Prostate gland (tissue), 2 donors: ENCODE measurements at places on chromosomes 6 and 20. TPM values are rescaled to one million over a fixed set of nuclear protein-coding genes. Genes with fewer than 3 reads are reported as not detected.

GRCh38 chr6:39982720-39983119 is 48.5 kb upstream of the MOCS1 start:
- no peaks in the 10 kb centered on the region for H3K4me1 ChIP-seq
- no peaks in the 10 kb centered on the region for H3K36me3 ChIP-seq
- no peak overlapping the region for H3K27ac ChIP-seq
- H3K4me3 ChIP-seq: no peak overlapping the region

DNA sequence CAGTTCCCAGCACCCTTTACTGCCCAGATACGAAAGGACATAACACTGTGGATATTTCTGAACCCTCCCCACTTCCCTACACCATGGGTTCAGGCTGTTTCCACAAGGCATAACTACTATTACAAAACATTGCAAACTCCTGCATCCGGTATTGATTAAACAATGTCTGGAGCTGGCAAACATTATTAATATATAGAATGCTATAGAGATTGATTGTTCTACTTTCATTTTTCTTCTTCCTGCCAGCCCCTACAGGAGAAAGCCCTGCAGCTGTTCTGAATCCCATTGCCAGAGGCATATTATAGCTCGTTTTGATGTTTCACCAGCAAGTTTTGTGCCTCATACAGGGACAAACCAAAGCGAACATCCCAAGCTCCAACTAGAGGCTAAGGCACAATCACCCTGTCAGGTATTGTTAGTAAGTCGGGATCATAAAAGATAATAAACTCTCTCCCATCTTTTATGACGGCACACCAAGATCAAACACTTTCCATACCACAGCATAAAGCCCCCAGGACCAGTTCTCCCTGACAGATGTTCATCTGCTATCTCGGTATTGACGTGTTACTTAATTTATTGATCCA is 331.1 kb upstream of the NT5E start:
- H3K27me3 ChIP-seq: no peaks in the 10 kb centered on the region
- H3K27ac ChIP-seq: no peak overlapping the region
- DNase-seq: no peak
- H3K36me3 ChIP-seq: no peaks in the 10 kb centered on the region

GRCh38 chr6:36510365-36510764 is 36.9 kb downstream of the STK38 start:
- H3K4me3 ChIP-seq: no peak overlapping the region
- no peak overlapping the region for H3K27ac ChIP-seq
- H3K36me3 ChIP-seq: no peaks in the 10 kb centered on the region
- no peak for DNase-seq
- no peaks in the 10 kb centered on the region for H3K27me3 ChIP-seq

CRISP3 gene
- total RNA-seq: 0.28 TPM

CTCFL gene
- total RNA-seq: not detected

DEFB124 gene
- not detected for total RNA-seq

HTR1B gene
- total RNA-seq: 2.8 TPM

TGM3 gene
- total RNA-seq: 1.8 TPM
